ENCODE measurements at places on chromosomes 16 and 17.

DNA sequence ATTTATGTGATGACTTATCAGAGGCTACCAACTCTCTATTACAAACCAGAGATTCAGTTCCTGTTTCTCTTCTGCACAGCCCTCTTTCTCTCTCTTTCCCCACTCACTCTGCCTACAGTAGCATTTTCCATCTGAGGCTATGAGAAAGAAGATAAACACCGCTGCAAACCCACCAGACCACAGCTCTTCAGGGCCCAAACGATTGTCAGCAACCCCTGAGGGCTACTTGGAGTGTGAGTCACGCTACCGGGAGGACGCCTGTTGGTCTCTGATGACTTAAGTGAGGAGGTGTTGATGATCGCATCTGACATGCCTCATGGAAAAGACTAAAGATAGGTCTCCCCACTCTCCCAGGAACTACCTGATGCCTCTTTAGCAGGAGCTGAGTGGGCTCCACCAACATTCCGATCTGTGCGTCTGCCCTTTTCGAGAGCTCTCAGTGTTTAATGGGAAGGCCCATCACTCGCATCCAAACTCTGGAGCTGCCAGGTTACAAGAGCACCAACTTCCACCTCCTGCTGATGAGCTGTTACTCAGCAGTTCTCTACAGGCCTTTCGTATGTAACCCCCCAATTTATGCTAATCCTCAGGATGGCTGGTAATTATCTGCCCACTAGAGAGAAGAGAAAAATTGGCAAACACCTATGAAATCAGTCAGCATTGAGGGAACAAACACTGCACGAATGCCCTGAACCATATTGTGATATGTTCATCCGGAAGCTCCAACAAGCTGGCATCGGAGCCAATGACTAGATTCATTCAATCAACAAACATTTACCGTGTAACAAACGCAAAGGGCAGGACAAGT, 9.2 kb downstream of the GRIN2A start:
- DNase-seq, result no peak

DNA sequence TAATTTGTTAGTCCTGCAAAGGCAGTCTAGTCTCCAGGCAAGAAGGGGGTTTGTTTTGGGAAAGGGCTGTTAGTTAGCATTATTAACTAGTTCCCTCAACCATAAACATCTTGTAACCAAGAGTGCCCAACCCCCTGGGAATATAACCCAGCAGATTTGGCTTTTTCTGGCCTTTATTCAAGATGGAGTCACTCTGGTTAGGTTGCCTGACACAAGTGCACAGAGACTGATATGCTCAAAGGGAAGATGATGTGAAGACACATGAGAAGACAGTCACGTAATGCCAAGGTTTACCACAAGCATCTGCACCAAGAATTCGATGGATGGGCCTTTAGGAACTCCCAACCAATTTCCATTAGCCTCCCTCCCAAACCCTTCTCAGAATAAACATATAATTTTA, 3.9 kb upstream of the SCPEP1 start:
- DNase-seq, result no peak

DNA sequence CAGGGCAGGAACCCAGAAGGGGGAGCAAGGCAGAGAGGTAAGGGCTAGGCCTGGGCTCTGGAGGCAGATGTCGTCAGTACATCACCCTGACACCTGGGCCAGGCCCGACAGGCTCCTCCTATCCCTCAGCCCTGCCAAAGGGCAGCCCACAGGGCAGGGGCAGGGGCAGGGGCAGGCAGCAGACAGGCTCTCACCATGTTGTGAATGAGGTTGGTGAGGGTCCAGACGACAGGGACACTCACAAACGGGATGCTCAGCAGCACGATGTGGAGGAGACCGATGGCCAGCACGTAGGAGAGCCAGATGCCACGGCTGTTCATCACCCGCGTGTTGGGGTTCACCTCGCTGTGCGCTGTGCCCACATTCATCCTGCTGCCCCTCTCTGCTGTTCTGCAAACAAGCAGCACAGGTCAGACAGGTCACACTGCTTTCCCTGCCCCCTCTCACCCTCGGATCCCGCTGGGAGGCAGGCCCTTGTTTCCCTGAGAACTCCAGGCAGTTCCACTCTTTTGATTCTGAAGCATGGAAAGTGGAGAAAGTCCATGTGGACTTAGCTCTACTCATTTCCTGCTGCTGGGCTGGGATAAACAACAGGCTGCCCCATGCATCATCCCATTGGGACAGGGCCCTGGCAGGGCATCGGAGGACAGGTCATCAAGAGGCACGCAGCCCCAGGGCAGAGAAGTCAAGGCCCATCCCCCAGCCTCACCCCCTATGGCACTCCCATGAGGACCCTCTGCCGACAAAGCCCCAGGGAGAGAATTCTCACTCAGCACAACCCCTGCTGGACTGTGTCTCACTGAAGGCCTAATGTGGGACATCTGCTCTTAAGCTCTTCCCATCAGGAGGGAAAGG, 3.3 kb downstream of the ORMDL3 start:
- no peak for DNase-seq

GRCh38 chr16:48641770-48642169, 31.8 kb upstream of the N4BP1 start:
- no peak for DNase-seq

GRCh38 chr16:74844041-74844980, 69.7 kb upstream of the FA2H start:
- DNase-seq, result no peak

DNA sequence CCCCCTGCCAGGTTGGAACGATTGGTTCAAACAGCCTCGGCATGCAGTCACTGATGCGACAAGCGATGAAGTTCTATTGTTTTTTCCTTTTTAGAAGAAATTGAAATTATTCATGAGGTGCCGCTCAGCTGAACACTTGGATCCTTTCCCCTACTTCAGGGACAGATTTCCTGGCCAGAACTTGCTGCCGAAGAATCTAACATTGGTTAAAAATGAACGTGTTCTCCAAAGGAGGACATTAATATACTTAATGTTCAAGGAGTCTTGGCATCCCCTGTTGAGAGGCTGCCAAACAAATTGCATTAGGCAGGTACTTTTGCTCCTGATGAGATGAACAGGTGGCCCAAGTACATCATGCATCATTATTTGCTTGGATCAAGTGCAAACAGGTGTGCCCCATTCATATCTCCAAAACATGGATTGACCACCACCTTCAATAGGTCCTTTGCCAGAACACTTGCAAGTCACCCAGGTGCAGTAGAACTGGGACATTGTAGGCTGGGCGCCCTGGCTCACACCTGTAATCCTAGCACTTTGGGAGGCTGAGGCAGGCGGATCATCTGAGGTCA, 437.2 kb downstream of the HAPSTR1 start:
- DNase-seq, result no peak

DNA sequence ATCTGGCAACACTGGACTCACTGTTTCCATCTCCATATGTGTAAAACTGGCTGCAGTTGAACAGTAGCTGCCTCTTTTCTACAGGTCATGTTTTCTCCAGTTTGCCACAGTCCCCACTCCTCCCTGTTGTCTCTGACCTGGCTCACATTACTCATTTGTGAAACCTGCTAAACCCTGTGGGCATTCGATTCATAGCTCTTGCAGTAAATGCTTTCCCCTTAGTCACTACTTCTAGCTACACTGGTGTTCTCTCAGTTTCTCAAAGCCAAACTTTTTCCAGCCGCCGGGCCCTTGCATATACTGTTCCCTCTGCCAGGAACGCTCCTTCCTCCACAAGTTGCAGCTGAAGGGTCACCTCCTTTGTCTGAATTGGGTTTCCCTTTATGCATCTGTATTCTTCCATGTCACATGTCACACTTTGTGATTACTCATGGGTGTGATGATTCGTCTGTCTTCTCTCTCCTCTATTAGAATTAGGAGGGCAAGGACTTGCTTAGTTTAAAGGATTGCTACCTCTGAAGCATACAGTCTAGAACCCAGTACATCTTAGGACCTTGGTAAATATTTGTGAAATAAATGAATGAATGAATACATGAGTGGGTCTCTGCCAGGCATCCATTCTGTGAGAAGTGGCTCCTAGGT, 15.0 kb upstream of the MT4 start:
- no peak for DNase-seq
